ENCODE measurements at places on chromosomes 12 and 14.

- H3K4me3 ChIP-seq, result no peak overlapping the region
- no peaks in the 10 kb centered on the region for H3K27me3 ChIP-seq
- no peak overlapping the region for H3K27ac ChIP-seq
Observed at GRCh38 chr12:110037315-110037714, 11.0 kb downstream of the C12orf76 start.

GRCh38 chr14:61418746-61419145 is 97.4 kb downstream of the PRKCH start:
- H3K27me3 ChIP-seq, result no peaks in the 10 kb centered on the region
- H3K4me3 ChIP-seq, result no peak overlapping the region
- H3K4me1 ChIP-seq, result peaks cover 12% of the 10 kb centered on the region
- no peak for DNase-seq
- H3K27ac ChIP-seq, result peak overlapping the region; percentile 65
- peaks cover 1% of the 10 kb centered on the region for H3K36me3 ChIP-seq

DNA sequence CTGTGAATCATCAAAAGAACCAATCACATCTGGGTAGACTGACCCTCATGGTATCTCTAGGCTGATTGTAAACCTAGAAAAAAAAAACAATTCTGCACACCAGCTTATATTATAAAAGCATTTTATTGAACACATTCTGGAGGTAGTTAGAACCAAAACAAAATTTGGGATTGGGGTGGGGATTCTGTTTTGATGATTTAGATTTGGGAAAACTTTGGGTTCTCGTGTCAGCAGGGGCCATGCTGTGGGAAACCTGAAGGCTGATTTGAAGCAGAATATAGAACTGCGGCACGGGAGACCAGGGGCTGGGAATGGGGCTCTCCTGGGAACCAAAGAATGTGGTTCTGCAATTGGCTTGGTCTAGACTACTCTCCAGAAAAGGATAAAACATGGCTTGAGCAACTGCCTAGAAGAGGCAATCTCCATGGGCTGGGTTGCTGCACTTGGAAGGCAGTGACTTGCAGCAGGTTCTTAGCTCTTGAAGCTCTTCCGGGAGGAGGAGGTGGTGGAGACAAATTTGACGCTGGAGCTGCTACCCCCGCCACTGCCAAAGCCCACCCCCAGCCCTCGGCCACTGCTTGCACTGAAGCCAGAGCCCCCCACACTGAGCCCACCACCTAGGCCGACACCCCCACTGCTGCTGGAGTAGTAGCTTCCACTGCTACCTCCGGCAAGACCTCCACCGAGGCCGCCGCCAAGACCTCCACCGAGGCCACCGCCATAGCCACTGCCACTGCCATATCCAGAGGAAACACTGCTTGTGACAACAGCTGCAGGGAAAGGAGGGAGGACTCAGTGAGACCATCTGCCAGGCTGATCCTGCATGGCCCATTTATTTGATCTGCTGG is 5.5 kb downstream of the KRT5 start:
- no peak overlapping the region for H3K27ac ChIP-seq
- no peaks in the 10 kb centered on the region for H3K4me1 ChIP-seq
- no peaks in the 10 kb centered on the region for H3K36me3 ChIP-seq
- H3K27me3 ChIP-seq, result no peaks in the 10 kb centered on the region
- no peak overlapping the region for H3K4me3 ChIP-seq
- DNase-seq, result no peak

DNA sequence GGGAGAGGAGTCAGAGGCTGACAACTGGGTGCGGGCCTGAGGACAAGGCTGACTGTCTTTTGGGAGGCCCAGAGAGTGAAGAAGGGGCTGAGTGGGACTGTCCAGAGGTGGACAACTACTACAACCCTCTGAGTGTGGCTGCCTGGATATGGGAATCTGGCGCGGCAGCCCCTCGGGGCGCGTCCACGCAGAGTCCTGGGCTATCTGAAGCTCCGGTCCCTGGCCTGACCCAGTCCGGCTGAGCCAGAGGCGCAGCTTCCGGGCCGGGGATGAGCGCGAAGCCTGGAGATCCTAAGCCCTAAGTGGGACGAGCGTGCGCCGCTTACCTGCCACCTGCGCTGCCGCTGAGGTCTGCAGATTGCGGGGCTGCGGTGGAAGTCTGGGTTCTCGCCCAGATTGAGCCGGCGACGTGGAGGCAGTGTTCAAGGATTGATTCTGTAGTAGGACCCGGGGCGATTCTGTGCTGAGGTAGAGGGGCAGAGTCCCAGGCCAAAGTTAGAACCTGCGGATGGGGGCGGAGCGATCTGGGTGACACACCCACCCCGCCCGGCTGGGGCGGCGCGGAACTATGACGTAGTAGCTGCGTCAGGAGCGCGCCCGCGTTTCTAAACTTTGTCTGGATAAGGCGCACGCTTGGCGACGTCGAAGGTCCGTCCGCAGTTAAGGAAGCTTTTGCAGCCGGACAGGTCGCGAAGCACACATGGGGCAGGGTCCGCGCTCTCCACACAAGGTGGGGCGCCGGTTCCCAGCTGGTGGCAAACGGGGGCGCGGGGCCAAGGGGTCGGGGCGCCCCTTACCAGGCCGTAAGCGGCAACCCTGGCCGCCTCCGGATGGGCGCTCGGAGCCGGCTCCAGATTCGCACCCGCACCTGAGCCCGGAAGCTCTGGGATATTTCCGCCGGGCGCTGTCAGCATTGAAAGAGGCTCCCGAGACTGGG is at the start of the genes DHRS1 and NOP9:
TSS of gene DHRS1 (minus strand) at position 526 of the 937 bp plus-strand sequence. CDS start 674 bp downstream, outside the sequence.
TSS of gene NOP9 (plus strand) at position 596 of the 937 bp plus-strand sequence. CDS start at position 701, 105 bp downstream.
- H3K27ac ChIP-seq, result peak within 1 kb of the TSS; percentile 47
- H3K4me3 ChIP-seq, result peak within 1 kb of the TSS; percentile 84
- H3K27me3 ChIP-seq, result no peaks in the 10 kb centered on the region
- peaks cover 11% of the 10 kb centered on the region for H3K4me1 ChIP-seq

DNA sequence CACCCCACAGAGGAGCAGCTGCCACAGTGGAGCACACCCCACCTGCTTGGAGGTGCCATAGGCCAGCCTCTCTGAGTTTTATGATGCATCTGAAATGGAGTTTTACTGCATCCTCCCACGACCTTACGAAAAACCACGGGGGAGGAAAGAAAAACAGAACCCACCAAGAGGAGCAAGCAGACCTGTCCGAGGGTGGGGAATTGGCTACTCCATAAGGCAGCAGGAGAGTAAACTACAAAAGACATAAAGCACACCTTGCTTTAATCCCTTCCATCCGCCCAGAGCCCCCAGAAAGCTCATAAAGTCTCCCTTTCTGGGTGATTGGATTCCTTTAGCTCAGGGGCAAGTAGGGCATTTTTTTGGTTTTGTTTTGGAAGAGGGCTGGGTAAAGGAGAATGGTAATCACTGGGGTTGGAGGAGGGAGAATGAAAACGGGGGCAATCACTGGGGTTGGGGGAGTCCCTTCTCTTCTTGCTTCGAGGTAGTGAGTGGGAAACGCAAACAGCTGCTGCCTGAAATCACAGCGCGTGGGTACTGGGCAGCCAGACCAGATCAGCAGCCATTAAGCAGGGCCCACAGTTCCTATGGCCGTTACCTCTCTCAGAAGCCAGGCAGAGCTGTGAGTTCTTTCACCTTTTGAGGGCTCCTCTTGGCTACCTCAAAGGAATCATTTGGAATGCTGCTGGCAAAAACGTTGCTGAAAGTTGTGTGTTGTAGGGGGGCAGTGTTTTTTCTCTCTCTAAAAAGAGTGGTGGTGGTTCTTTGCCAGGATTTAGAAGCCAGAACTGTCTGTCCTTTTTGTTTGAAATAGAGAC is 433.6 kb downstream of the ZFP36L1 start:
- DNase-seq, result no peak
- no peak overlapping the region for H3K27ac ChIP-seq

DNA sequence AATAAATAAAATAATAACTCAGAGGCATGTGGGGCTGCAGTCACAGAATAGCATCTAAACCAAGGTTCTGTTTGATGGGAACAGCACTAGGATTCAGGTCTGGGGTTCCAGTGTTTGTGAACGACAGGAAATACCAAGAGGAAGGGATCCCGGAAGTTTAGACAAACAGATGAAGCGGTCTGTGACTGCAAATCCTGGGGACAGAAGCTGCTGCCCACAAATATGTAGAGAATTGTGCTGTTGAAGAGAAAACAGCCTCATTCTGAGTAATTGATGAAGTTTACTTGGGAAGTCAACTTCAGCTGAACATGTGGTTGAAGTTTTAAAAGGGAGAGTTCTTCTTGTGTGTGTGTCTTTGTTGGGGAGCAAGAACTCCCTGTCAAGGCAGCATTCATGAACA is 98.4 kb upstream of the TBX5 start:
- no peak overlapping the region for H3K27ac ChIP-seq
- H3K27me3 ChIP-seq, result peaks cover 8% of the 10 kb centered on the region
- H3K36me3 ChIP-seq, result no peaks in the 10 kb centered on the region
- no peak for DNase-seq

DNA sequence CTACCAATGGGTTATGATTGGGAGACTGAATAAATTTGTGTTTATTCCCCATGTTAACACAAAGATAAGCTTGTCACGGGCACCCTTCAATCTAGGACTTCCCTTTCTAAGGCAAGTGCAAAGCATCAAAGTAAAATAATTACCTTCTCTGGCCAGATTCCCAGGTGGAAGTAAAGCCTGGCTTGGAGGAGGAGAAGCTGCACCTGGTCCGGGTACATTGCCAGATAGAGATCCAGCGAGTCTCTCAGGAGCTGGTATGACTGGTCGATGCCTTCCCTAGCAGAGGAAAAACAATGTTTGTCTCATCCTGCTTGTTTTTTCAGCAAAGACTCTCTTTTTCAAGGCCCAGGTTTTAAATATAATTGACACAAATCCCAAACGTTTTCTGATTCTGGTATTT is 24.9 kb downstream of the FBXO21 start:
- H3K27ac ChIP-seq, result no peak overlapping the region
- H3K4me1 ChIP-seq, result no peaks in the 10 kb centered on the region
- DNase-seq, result no peak
- H3K36me3 ChIP-seq, result peaks cover 55% of the 10 kb centered on the region

DNA sequence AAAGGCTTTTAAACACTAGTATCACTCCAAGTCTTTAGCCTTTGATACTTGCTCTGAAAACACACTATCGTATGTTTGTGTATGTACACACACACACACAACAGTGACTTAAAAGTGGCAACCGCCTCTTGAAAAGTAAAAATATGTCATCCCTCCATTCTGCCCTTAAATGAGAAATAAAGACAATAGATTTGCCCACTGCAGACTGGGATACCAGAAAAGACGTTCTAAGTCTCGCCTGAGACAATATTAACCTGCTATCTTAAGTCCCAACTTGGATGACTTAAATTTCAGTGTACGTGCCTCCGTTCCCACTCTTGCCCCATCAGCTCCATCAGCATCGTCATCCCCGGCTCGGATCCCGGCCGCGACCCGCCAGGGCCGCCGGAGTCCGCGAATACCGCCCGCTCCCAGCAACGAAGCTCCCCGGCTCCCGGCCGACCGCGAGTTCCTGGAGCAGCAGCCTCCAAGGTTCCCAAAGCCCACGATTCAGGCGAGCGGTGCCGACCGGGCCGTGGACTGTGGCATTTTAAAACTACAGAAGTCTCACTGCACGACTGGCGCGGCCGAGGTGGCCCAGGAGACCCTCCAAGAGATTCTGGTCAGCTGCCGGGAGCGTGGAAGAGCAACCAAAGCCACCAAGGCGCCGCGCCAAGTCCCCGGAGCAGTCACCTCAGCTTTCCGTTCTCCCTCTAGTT is 2.8 kb upstream of the ARID2 start:
- DNase-seq, result peak; percentile 20
- H3K4me3 ChIP-seq, result peak overlapping the region; percentile 88
- H3K27ac ChIP-seq, result peak overlapping the region; percentile 96
- H3K36me3 ChIP-seq, result no peaks in the 10 kb centered on the region

GRCh38 chr12:77214136-77214535 is 148.8 kb upstream of the E2F7 start:
- no peak overlapping the region for H3K4me3 ChIP-seq
- no peak for DNase-seq
- no peaks in the 10 kb centered on the region for H3K4me1 ChIP-seq
- H3K27ac ChIP-seq, result no peak overlapping the region
- no peaks in the 10 kb centered on the region for H3K36me3 ChIP-seq

DNA sequence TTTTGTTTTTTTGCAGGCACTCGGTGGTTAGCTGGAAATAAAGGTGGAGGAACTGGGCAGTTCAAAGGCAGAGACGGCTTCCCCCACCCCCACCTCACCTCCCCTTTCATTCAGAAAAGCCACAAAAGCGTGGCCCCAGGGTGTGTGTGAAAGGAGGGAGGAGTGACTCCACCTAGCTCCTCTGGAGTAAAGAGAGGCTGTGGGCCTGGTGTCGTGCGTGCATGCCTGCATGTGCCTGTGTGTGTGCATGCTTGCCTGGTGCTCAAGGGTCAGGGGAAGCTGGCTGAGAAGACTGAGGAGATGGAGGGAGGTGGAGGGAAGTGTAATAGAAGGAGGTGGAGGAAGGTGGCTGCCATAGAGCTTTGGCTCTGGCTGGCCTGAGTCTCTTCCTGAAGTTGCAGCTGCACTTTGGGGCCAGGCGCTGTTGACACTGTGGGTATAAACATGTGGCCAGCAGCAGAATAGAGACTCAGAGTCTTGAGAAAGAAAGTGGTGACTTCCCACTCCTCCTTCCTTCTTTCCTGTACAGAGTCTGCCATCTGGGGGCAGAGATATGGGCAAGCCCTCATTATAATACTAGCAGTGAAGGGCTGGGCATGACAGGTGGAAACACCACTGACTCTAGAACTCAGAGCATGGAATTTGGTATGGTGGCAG is 36.9 kb upstream of the SINHCAF start:
- peaks cover 14% of the 10 kb centered on the region for H3K4me1 ChIP-seq
- no peak overlapping the region for H3K4me3 ChIP-seq
- peak; percentile 83 for DNase-seq
- no peaks in the 10 kb centered on the region for H3K27me3 ChIP-seq
- no peak overlapping the region for H3K27ac ChIP-seq
- no peaks in the 10 kb centered on the region for H3K36me3 ChIP-seq

DNA sequence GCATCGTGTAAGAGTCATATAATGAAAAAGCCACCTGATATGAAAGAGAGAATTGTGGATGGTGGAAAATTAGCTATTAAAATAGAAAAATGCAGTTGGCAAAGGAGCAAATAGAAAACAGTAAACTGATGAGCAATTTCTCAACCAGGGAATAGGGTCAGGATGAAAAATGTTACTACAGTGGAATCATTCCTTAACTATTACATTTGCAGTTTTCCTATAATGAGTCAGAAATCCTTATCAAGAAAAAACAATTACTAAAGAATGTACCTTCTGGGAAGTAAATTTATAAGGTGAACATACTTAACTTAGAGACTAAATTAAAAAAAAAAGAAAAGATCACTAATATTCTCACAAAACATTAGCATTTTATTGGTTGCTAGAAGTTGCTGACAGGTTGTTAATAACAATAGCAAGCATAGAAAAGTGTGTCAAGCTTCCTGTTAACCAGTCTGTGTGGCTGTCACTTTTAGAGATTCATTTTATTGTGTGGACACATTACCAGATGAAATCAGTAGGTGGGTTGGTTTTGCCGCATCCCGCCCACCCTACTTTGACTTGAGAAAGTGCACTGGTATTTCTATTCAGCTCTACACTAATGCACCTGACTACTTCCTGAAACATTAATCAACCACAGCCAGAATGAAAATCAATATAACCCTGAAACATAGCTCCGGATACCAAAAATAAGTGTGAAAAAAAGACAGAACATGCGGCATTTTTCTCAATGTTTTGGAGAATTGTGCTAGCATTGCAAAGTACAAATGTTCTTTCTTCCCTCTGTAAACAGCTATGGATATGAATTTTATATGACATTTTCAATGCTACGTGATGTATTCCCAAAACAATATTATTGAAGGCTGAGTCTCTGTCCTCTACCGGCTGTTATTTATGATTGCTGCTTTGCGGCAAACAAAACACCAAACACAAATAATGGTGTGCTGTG is 576.7 kb downstream of the SLC16A7 start:
- no peak overlapping the region for H3K27ac ChIP-seq
- DNase-seq, result no peak
- H3K36me3 ChIP-seq, result no peaks in the 10 kb centered on the region
- no peaks in the 10 kb centered on the region for H3K27me3 ChIP-seq
- no peak overlapping the region for H3K4me3 ChIP-seq
- H3K4me1 ChIP-seq, result no peaks in the 10 kb centered on the region

GRCh38 chr14:32081901-32082300 is 4.8 kb downstream of the ARHGAP5 start:
- H3K4me1 ChIP-seq, result peaks cover 7% of the 10 kb centered on the region
- H3K27me3 ChIP-seq, result no peaks in the 10 kb centered on the region
- H3K36me3 ChIP-seq, result no peaks in the 10 kb centered on the region
- no peak overlapping the region for H3K27ac ChIP-seq
